ENCODE measurements at places on chromosomes 13 and 19.
A peak's percentile ranks its signal among the peaks of the same experiment; 100 is the strongest.

- DNase-seq, result no peak
Measured at GRCh38 chr19:7988307-7988706, 17.1 kb downstream of the ELAVL1 start.

DNA sequence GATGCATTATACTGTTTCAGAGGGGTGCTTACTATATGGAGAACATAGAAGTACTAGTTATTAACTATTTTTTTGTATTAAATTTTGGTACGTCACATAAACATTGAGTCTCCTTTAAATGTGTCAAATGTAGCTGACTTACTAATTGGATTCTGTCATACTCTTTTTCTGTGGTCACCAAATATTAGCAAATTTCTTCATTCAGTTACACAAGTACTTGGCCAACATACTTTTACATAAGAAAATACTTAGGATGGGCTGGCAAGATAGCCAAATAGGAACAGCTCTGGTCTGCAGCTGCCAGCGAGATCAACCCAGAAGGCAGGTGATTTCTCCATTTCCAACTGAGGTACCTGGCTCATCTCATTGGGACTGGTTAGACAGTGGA is 19.2 kb downstream of the LPAR6 start:
- DNase-seq, result no peak

- no peak for DNase-seq
Measured at GRCh38 chr13:88369866-88370265, 698.7 kb downstream of the SLITRK5 start.

GRCh38 chr13:37381502-37381901 is 217.1 kb downstream of the POSTN start:
- no peak for DNase-seq

- DNase-seq, result no peak
Measured at GRCh38 chr13:110248449-110249143, 58.4 kb downstream of the COL4A1 start.

DNA sequence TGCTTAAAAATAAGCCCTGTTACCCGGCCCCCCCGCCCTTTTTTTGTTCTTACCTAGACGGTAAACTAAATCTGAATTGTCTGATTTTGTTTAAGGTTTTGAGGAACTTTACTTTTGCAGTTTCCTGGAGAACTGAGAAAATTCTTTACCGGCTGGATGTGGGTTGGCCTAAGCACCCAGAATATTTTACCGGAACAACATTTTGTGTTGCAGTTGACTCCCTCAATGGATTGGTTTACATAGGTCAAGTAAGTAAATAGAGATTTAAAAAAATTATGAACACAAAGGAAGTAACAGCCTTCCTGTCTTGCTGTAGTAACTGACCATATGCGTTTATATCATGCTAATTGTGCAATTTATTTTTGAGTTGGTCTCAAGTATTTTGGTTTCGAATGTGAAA is 785 bp downstream of the NHLRC3 start:
- DNase-seq, result no peak

DNA sequence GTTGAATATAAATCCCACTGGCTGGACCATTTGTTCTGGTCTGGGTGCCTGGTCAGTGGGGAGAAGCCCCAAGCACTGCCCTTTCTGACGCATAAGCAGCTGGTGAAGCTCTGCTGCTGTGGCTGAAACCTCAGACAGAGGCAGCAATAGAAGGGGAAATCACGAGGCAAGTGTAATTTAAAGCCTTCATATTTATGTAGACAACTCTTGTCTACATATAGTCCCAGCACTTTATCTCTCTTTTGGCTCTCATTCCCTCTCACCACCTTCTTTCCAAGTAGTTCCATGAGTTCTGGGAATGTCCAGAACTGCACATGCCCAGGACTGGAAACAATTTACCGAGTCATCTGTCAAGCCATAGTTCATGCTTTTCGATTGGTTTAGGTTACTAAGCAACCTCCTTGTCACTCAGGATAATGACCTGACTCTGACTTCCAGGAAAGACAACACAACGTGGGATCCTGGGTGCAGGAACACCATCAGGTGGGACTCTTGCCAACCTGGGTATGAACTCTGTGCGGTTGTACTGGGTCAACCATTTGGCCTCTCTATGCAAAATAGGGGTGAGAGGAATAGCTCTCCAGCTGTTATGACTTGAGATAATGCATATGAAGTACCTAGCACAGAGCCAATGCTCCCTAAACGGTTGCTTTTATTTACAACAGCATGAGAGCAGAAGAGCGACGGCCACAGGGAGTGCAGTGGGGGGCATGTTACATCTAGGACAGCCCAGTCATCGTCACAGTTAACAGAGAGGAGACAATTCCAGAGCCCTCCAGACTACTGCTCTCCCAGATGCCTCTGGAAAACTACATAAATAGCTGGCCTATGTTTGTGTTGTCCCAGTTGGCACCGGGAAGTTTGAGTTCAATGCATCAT is 321.9 kb downstream of the FOXO1 start:
- no peak for DNase-seq

DNA sequence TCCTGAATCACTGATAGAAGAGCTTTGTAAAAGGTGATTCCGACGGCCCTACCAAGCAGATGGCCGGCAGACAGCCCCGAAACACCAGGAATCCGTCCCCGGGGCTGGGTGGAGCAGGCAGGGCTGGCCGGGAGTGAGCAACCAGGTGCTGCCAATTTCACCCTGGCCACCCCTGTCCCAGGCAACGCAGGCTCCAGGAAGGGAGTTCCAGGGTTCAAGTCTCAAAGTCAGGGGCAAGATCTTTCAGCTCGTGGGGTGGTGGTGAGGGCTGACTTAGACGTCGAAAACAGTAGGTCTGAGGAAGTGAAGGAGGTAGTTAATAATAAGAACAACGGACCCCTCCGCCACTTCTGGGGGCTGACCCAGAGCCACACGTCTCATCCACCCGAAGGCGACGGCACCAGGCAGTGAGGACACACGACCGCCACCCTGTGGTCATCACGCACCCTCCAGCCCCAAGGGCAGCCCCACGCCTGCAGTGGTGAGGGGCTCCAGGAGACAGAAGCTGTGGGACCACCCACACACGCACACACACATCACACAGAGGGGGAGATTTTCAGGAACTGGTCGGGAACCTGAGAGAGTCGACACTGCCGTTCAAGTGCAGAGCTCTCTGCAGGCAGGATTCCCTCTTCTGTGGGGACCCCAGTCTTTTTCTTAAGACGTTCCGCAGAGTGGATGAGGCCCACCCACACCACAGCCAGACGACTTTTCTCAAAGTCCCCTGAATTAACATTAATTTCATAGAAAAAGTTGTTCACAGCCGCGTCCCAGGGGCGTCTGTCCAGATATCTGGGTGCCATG is 67.2 kb downstream of the SPACA7 start:
- no peak for DNase-seq

- no peak for DNase-seq
Measured at GRCh38 chr13:100491164-100491842, 97.3 kb downstream of the GGACT start.

- peak; percentile 4 for DNase-seq
Measured at GRCh38 chr19:33429891-33430673, 56.6 kb downstream of the CEBPG start.

DNA sequence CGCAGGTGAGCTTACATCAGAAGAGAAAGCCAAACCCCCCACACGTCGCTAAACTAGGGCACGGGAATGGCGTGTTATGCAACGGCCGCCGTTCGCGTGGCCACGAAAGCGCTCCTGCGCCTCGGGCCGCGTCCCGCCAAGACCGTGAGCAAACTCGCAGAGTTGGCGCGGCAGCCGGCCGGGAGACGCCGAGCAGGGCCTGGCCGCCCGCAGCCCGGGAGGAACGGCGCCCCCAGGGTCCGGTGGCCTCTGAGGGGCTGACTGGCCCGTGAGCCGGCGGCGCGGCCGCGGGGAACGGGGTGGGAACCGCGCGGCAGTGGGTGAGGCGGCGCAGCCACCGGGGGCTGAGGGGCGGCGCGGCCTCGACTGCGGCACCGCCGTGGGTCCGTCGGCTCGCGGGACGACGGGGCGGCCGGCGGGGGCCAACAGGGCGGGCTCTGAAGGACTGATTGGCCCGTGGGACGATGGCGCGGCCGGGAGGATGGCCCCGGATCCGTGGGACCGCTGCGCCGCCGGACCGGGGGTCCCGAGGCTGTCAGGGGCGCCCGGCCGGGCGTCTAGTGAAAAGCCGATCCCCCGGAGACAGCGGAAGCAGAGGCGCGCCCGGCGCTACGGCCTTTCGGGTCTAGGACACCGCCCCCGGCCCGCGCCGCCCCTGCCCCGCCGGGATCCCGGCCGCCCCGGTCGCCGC is 903 bp downstream of the LATS2 start:
- no peak for DNase-seq

- DNase-seq, result no peak
Measured at GRCh38 chr13:74438901-74439300, 304.7 kb upstream of the KLF12 start.

DNA sequence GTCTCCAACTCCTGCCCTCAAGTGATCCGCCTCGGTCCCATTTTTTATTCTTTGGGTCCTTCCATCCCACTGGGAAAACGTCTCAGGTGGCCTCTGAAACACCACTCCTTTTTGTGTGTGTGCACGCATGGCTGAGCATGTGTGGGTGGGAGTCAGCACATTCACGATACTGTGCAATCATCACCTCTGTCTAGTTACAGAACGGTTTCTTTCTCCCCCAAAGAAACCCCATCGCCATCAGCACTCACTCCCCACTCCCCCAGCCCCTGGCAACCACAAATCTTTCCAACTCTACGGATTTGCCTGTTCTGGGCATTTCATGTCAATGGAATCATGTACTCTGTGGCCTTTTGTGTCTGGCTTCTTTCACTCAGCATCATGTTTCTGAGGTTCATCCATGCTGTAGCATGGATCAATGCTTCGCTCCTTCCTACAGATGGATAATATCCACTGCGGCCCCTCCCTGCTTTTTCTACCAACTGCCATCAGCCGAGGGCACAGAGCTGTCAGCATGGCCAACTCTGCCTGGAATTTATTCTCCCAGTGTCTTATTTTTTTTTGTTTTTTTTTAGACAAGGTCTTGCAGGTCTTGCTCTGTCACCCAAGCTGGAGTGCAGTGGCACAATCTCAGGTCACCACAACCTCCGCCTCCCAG is 9.7 kb downstream of the F2RL3 start:
- DNase-seq, result no peak
